ENCODE measurements at places on chromosomes 4 and X.

- no peak for DNase-seq
Observed at GRCh38 chr4:94826206-94826605, 68.5 kb downstream of the BMPR1B start.

- no peak for DNase-seq
Observed at GRCh38 chr4:123555807-123556273, 159.2 kb downstream of the SPRY1 start.

DNA sequence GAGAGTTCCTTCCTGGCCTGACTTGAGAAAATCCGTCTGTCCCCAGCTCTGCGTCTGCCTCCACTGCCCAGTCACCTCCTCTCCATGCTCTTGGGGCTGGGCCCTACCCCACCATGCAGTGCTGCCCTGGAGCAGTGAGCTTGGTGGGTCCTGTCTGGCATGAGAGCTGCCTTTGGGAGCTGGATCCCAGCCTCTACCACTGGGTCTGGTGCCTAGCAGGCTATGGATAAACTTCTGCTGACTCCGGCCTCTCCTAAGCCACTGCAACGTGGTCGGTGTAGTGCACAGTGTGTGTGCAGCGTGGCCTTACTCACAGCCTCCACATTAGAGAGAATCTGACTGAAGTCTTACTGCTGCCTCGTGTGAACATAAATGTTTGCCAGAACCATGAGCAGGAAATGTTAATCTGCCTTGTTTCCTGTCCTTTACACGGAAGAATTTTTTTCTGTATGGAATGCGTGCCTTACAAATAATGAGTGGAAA is 47.6 kb downstream of the HTT start:
- no peak for DNase-seq

GRCh38 chrX:97401154-97401553 is 517.4 kb downstream of the RPA4 start:
- DNase-seq: no peak

DNA sequence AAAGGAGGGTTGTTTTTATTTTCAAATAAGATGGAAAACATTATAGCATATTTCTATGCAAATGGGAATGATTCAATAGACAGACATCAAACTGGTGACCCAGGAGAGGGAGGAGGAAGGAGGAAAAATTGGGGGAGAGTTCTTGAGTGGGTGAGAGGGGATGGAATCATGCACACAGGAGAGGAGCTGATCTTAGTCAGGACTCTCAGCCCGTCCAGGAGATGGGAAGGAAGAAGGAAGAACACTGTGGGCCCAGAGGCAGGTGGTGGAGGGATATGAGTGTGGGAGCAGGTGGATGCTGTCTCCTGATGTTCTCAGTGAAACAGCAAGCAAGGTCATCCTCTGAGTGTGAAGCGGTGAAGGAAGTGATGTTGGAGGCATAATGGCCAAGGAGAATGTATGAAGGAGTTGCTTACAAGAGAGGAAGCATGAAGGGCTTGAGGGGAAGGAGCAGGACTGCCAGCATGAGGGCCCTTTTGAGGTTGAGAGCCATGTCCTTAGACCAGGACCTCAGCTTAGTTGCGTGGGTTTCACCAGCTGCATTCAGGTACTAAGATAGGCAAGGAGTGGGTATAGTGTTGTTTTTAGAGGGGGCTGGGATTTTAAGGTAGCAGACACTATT is 161.7 kb upstream of the NAP1L5 start:
- DNase-seq: no peak

Measured in T-helper 2 cell (primary cell).